Transverse colon (tissue), 4 donors: ENCODE measurements at places on chromosomes 2 and 18.

DNA sequence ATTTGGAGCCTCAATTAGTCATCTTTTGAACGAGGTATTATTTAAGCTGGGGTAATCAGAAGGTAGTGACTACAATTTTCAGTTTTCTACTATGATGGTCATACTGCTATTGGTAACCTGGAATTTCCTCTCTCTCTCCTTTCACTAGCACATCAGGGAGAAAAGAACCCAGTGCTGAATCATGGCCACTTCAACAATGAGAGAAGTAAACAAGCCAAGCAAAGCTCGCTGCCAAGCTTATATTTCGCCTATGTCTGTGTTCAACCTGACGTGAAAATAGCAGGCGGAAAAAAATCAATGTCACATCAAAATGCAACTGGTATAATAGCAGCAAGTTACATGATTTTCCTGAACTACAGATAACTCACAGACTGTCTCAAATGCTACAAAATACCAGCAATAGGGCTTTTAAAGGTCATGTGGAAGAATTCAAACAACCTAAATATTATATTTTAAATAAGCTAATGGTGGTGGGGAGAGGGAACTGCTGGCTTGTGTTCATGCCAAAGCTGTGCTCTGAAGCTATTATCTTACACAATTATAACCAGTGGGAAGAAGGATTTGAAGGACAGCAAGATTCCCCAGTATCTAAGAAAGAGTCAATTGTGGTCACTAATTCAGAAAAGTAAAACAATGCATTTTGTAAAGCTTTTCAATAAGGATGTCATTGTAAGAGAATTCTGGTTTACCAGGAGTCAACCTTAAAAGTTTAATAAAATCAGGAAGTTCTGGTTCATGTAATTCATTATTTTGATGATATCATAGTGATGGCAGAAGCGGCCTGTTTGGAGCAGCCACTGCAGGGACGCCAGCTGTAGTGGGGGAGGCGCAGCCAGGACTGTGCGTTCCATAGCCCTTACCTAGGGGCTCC, 38.0 kb downstream of the RNF152 start:
- no peak overlapping the region for H3K4me3 ChIP-seq
- no peaks in the 10 kb centered on the region for H3K36me3 ChIP-seq
- H3K4me1 ChIP-seq: no peaks in the 10 kb centered on the region
- H3K27ac ChIP-seq: no peak overlapping the region
- no peak for DNase-seq

DNA sequence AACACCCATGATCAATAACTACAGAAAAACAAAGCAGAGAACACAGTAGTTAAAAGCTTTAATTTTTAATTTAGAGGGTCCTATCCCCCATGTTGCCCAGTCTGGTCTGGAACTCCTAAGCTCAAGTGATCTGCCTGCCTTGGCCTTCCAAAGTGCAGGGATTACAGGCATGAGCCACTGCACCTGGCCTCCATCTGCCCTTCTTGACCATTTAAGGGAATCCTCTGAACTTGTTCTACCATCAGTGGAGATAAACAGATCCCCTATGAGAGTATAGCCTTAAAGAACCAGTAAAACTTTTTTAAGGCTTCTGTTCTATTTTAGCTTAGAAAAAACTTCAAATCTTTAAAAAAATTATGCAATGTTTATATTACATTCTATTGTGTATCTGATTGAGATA, 13.5 kb upstream of the ATP5MC3 start:
- H3K27me3 ChIP-seq: no peaks in the 10 kb centered on the region
- no peaks in the 10 kb centered on the region for H3K4me1 ChIP-seq
- H3K27ac ChIP-seq: no peak overlapping the region
- H3K4me3 ChIP-seq: no peak overlapping the region

GRCh38 chr2:16036951-16037350, 96.6 kb downstream of the MYCN start:
- H3K4me3 ChIP-seq: no peak overlapping the region
- H3K27ac ChIP-seq: no peak overlapping the region
- peaks cover 6% of the 10 kb centered on the region for H3K27me3 ChIP-seq
- H3K4me1 ChIP-seq: no peaks in the 10 kb centered on the region

GRCh38 chr18:70553936-70554260, 265.1 kb downstream of the SOCS6 start:
- no peaks in the 10 kb centered on the region for H3K4me1 ChIP-seq
- no peaks in the 10 kb centered on the region for H3K27me3 ChIP-seq
- no peaks in the 10 kb centered on the region for H3K36me3 ChIP-seq
- H3K27ac ChIP-seq: no peak overlapping the region
- DNase-seq: no peak

DNA sequence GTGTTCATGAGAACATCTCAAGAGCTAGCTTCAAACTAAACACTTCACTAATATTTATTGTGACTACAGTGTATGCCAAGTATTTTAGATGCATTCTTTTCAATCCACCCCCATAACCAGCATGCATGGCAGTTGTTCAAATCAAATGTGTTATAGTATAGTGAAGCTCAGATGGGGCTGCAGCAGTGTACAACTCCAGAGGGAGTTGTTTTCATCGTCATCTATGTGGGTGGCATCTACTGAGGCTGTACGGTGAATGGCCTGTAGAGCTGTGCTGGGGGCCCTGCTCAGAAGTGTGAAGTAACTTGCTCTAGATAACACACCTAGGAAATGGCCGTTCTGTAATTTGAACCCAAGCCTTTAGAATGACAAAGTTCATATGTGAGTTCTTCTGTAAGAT, 71.8 kb upstream of the LRATD1 start:
- H3K27me3 ChIP-seq: no peaks in the 10 kb centered on the region
- H3K4me1 ChIP-seq: peaks cover 22% of the 10 kb centered on the region
- H3K36me3 ChIP-seq: no peaks in the 10 kb centered on the region
- H3K27ac ChIP-seq: no peak overlapping the region
- DNase-seq: no peak

GRCh38 chr2:238502088-238502810, 75.5 kb downstream of the ASB1 start:
- no peaks in the 10 kb centered on the region for H3K36me3 ChIP-seq
- no peaks in the 10 kb centered on the region for H3K4me1 ChIP-seq
- no peaks in the 10 kb centered on the region for H3K27me3 ChIP-seq
- no peak overlapping the region for H3K27ac ChIP-seq
- DNase-seq: no peak

GRCh38 chr2:158529379-158530259, 72.9 kb downstream of the PKP4 start:
- no peaks in the 10 kb centered on the region for H3K4me1 ChIP-seq

DNA sequence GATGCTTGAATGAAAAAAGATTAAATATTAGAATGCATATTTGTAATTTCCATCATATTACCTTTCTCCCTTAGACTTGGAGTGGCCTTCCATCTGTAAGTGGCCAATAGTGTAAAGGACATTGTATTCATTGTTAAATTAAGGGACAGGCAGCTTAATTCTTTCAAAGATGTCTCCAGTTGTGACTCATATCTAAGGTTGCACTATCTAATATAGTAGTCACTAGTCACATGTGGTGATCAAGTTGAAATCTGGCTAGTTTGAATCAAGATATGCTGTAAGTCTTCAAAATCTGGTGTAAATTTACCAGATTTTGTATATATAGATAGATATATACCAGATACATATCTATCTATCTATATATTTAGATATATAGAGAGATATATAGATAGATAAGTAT, 52.4 kb upstream of the AGPS start:
- no peaks in the 10 kb centered on the region for H3K36me3 ChIP-seq
- H3K27me3 ChIP-seq: no peaks in the 10 kb centered on the region
- H3K4me1 ChIP-seq: no peaks in the 10 kb centered on the region
- no peak for DNase-seq
- H3K27ac ChIP-seq: no peak overlapping the region
- H3K4me3 ChIP-seq: no peak overlapping the region

DNA sequence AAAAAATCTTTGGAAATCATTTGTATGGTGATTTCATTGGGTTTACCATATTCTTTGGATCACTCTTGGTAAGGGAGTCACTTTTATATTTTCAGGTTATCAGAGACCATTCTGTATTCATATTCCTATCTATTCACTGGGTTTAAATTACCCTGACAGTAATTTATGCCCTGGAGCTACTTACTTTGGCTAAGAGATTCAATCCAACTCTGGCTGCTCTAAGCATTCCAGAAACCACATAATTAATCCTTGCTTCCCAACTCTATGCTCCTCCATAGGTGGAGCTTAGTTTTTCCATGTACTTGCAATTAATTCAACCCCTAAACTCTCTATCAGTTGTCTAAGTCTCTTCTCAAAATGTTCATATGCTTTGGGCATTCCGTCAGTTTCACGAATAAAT, 336.3 kb downstream of the AGPS start:
- no peak for DNase-seq
- H3K27ac ChIP-seq: no peak overlapping the region
- H3K27me3 ChIP-seq: no peaks in the 10 kb centered on the region
- H3K36me3 ChIP-seq: no peaks in the 10 kb centered on the region
- H3K4me3 ChIP-seq: no peak overlapping the region

DNA sequence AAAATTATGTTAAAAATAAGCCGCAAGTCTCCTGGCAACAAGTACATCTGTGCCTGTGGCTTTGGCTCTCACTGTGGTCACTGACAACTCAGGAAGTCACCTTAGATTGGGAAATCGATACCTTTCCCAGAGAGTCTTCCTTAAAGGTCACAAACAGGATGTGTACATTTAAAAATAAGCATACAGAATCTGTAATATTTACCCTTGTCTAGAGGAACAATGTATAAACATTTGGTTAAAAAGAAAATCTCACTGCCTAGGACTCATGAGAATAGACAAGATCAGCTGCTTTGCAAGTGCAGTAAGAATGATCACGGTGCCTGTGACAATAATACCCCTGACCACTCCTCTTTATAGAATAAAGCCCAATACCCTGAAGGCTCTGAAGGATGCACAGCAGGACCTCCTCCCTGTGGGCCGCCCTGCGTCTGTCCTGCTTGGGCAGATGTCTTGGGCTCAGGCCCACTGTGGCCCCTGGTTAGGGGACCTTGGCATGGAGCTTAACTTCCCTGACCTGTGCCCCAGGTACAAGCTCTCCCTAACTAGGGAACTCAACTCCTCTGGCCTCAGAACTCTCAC, 98.0 kb upstream of the MGAT4A start:
- no peaks in the 10 kb centered on the region for H3K4me1 ChIP-seq
- DNase-seq: no peak
- no peaks in the 10 kb centered on the region for H3K27me3 ChIP-seq
- no peaks in the 10 kb centered on the region for H3K36me3 ChIP-seq
- no peak overlapping the region for H3K27ac ChIP-seq

DNA sequence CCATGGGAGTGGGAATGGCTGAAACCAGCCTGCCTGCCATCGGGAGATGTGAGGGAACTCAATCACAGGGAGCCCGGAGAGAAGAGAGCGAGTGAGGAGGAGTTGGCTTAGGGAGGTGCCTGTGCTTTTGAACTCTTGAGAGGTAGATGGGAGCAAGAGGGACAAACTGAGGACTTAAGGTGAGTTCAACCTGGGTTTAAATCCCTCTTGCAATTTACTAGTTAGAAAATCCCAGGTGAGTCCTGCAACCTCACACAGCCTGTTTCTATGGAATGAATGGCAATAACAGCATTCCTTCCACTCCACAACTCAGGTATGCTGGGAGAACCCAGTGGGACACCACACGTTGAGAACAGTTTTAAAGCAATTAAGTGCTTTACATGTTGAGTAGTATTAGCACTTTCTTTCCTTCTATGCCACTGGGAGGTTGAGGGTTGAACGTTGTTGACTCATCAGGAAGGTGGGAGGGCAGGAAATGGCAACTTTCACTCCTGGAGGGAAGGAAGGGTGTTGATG, 57.3 kb downstream of the VIT start:
- no peak overlapping the region for H3K27ac ChIP-seq
- no peak for DNase-seq
- peaks cover 10% of the 10 kb centered on the region for H3K27me3 ChIP-seq
- H3K4me3 ChIP-seq: no peak overlapping the region
- no peaks in the 10 kb centered on the region for H3K4me1 ChIP-seq

- peak overlapping the region; percentile 59 for H3K4me3 ChIP-seq
- peaks cover 23% of the 10 kb centered on the region for H3K4me1 ChIP-seq
- peak; percentile 69 for DNase-seq
- no peak overlapping the region for H3K27ac ChIP-seq
Observed at GRCh38 chr18:23133860-23134779, 1.2 kb upstream of the CABLES1 start.

DNA sequence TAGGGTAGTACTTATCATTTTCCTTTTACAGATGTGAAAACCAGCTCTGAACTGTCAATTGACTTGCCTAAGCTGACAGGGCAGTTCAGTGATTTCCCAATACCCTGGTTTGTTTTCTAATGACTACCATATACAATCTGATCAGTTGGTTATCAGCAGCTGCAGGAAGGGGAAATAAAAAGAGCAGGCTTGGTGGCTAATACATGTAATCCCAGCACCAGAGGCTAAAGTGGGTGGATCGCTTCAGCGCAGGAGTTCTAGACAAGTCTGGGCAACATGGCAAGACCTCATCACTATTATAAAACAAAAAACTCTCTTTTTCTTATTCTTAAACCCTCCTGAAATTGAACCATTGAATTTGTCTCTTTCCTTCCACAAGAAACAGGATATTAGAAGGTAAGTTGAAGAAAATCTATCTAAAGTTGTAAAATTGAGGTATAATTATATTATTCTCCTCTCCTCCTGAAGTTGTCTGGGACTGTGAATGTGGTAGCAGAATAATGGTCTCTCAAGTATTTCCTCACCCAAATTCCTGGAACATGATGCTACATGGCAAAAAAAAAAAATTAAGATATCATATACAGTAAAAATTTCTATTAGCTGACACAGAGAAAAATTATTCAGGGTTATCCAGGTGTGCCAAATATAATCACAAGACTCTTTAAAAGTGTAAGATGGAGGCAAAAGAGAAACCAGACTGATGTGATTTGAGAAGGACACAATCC, 1441.6 kb downstream of the SUCLG1 start:
- no peaks in the 10 kb centered on the region for H3K4me1 ChIP-seq
- H3K27ac ChIP-seq: no peak overlapping the region
- no peaks in the 10 kb centered on the region for H3K36me3 ChIP-seq
- DNase-seq: no peak

DNA sequence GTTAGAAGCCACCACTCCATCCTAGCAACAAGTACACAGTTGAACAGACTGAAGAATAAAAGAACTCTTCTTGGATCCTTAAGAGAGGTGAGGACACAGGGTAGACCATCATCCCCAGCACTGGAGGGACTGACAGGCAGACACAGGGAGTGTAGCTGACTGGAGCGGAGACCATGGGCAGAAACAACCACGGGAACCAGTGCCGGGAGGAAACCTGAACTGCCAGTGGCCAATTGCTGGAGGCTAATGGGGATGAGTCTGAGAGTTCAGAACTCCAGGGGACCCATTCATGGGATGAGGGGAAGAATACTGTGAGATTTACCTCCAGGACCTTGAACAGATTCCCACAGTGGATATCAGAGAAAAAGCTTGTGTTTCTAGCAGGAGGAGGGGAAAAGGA, 76.8 kb downstream of the HS6ST1 start:
- no peak overlapping the region for H3K4me3 ChIP-seq
- H3K36me3 ChIP-seq: no peaks in the 10 kb centered on the region
- no peak overlapping the region for H3K27ac ChIP-seq

GRCh38 chr18:22228976-22229375, 59.6 kb downstream of the GATA6 start:
- H3K27me3 ChIP-seq: no peaks in the 10 kb centered on the region
- no peak overlapping the region for H3K4me3 ChIP-seq

GRCh38 chr2:37507051-37507410, 162.6 kb downstream of the QPCT start:
- H3K27me3 ChIP-seq: no peaks in the 10 kb centered on the region
- DNase-seq: no peak
- H3K4me1 ChIP-seq: peaks cover 15% of the 10 kb centered on the region
- no peak overlapping the region for H3K4me3 ChIP-seq
- H3K36me3 ChIP-seq: no peaks in the 10 kb centered on the region
- H3K27ac ChIP-seq: peak overlapping the region; percentile 72
